CD4-positive, alpha-beta T cell treated with Interleukin-15 for 4 hours (primary cell): ENCODE measurements at places on chromosomes 4 and X.

DNA sequence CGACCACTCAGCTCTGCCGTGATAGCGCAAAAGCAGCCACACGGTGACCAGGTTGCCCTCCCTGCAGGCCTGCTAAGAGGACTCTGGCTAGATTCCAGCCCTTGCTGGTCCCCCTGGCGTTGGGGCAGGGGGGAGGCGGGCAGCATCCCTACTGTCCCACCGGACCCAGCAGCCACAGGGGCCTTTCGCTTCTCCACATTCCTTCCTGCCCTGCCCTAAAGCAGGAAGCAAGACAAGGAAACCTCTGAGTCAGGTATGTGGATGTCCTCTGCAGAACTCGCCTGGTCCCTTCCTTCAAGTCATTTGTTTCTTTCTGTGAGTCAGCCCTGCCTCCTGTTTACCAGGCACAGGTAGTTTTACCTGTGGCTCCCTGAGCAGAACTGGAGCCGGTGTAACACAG lies 60.2 kb upstream of the CLDN34 start:
- DNase-seq = no peak

DNA sequence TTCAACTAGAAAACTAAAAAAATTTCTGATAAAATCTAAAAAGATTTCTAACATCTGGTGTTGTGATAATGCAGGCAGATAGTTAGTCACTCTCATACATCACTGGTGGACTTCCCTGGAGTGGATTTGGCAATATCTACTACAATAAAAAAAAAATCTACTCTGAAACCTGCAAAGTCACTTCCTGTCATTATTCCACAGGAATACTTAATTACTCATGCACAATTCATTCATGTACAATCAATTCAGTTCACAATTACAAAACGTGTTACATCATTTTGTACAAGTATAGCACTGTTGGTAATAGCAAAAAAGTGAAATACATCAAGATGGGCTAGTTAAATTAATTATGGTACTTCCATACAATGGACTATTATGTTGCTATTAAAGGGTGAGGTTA lies 16.5 kb upstream of the RHOH start:
- DNase-seq = no peak

- no peak for DNase-seq
Observed at GRCh38 chr4:66564901-66565651, 894.8 kb upstream of the EPHA5 start.

GRCh38 chrX:108993909-108994308 lies 257.5 kb upstream of the IRS4 start:
- DNase-seq = no peak

- DNase-seq = no peak
Observed at GRCh38 chr4:74449571-74450297, 4.8 kb downstream of the AREG start.
